ENCODE measurements at places on chromosomes 4 and X. TPM values are rescaled to one million over a fixed set of nuclear protein-coding genes. Genes with fewer than 3 reads are reported as not detected.

DNA sequence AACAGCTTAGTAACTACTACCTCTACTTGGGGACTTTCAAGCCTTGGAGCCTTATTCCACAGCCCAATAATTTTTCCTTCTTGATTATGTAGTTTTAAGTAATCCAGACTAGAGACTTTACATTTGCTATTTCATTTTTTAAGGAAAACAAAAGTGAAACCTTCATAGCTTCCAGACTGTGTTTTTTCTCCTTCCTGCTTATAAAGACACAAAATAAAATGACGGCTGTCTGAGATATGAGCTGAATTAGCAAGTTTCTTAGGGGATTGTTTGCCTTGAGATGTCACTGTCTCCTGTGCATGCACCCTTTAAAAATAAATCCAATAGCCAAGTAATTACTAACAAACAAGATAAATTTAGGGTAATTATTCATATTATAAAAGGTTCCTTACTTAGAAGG lies 78.8 kb upstream of the PACRGL start:
- H3K36me3 ChIP-seq: peaks cover 12% of the 10 kb centered on the region
- no peak for DNase-seq
- H3K27ac ChIP-seq: no peak overlapping the region

- no peak overlapping the region for H3K4me3 ChIP-seq
- H3K4me1 ChIP-seq: no peaks in the 10 kb centered on the region
- DNase-seq: no peak
- no peak overlapping the region for H3K27ac ChIP-seq
- no peaks in the 10 kb centered on the region for H3K27me3 ChIP-seq
Measured at GRCh38 chr4:115187136-115187535, 73.7 kb upstream of the NDST4 start.

The SCD5 gene
- total RNA-seq: 18.5 TPM

- no peaks in the 10 kb centered on the region for H3K36me3 ChIP-seq
- H3K27me3 ChIP-seq: no peaks in the 10 kb centered on the region
- H3K4me1 ChIP-seq: no peaks in the 10 kb centered on the region
Measured at GRCh38 chr4:146407669-146408084, 114.1 kb downstream of the SLC10A7 start.

DNA sequence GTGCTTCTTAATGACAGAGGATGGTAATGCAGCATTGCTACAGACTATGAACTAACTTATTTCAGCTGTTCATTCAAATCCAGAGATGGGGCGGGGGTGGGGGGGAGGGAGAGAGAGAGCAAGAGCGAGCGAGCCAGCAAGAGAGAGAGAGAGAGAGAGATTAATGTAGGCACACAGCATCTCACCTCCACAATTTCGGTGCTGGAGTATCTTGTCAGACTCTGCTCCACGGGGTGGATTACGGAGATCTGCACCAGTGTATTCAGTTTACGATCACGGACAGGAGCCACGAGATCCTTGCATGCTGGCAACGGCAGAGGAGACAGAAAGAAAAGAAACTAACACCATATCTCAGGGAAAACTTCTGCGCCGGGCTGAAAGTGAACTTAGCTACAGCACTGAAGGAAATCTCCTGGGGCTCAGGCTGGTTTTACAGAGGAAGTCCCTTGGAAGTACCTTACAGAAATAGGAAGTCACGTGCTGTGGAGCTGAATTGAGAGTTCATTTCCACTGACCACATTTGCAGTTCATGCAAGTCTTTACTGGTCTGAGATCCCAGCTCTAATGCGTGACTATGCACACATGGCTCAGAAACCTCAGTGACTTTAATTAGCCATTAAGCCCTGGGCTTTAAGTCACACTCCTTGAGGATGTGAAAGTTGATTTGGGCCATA lies 440.9 kb downstream of the INPP4B start:
- peaks cover 44% of the 10 kb centered on the region for H3K4me1 ChIP-seq
- H3K4me3 ChIP-seq: peak overlapping the region; percentile 81
- DNase-seq: peak; percentile 2
- H3K27me3 ChIP-seq: no peaks in the 10 kb centered on the region

The RTL9 gene
- 0.07 TPM for total RNA-seq

GRCh38 chr4:144181391-144181790 lies 40.9 kb upstream of the GYPA start:
- no peak for DNase-seq
- no peaks in the 10 kb centered on the region for H3K36me3 ChIP-seq
- no peaks in the 10 kb centered on the region for H3K27me3 ChIP-seq
- H3K4me3 ChIP-seq: no peak overlapping the region
- no peaks in the 10 kb centered on the region for H3K4me1 ChIP-seq

GRCh38 chr4:140344101-140344500 lies 29.3 kb upstream of the SCOC start:
- H3K27me3 ChIP-seq: no peaks in the 10 kb centered on the region
- no peak for DNase-seq
- H3K27ac ChIP-seq: no peak overlapping the region
- H3K36me3 ChIP-seq: no peaks in the 10 kb centered on the region

The RENBP gene
- total RNA-seq: 11.2 TPM

DNA sequence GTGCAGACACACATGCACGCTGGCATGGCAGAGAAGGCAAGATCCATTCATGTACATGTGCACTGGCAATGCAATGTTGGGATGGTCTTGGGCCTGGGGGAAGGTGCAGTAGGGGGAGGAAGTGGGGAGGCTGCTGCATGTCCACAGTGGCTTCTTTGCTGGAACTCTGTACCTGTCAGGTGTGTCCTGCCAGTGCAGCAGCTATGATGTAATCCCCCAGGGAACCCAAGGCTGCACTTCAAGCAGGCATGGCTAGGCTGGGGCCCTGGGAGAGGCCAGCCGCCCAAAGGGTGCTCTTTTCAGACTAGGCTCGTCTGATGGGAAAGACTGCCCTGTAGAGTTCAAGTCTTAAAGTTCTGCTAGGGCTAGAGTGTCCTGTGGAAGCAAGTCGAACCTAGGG lies 1304.0 kb downstream of the FAM133A start:
- H3K27ac ChIP-seq: no peak overlapping the region
- H3K36me3 ChIP-seq: no peaks in the 10 kb centered on the region
- no peaks in the 10 kb centered on the region for H3K27me3 ChIP-seq
- H3K4me3 ChIP-seq: no peak overlapping the region
- DNase-seq: no peak

- H3K4me1 ChIP-seq: peaks cover 59% of the 10 kb centered on the region
- no peak for DNase-seq
- H3K27ac ChIP-seq: peak within 1 kb of the TSS; percentile 64
- H3K4me3 ChIP-seq: peak within 1 kb of the TSS; percentile 70
- no peaks in the 10 kb centered on the region for H3K36me3 ChIP-seq
Measured at GRCh38 chr4:173398779-173399415, at the start of gene SCRG1. TSS of gene SCRG1 (minus strand) at chr4:173399116. CDS start at chr4:173391414, 7,702 bp downstream.

The PABPC1L2B gene
- total RNA-seq: not detected

DNA sequence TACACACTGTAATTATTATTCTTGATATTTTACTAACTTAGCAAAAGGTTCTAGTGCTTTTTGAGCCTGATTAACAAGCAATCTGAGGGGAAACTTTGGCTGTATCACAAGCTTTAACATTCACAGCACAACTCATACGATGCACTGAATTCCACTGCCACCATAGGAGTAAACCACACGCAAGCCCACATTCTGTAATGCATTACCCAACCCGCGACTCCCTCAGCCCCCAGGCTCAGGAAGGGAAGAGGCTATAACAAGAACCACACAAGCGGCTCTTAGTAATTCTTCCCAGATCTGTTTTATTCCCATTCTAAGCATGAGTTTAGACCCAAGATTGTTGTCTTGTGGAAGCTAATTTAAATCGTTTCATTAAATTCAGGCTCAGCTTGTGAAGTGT lies 138.5 kb upstream of the TBL1X start:
- DNase-seq: no peak
- H3K4me3 ChIP-seq: no peak overlapping the region

GRCh38 chr4:11182586-11183355 lies 245.9 kb downstream of the HS3ST1 start:
- H3K36me3 ChIP-seq: no peaks in the 10 kb centered on the region
- no peak overlapping the region for H3K27ac ChIP-seq
- H3K4me1 ChIP-seq: no peaks in the 10 kb centered on the region
- H3K27me3 ChIP-seq: no peaks in the 10 kb centered on the region
- H3K4me3 ChIP-seq: no peak overlapping the region

DNA sequence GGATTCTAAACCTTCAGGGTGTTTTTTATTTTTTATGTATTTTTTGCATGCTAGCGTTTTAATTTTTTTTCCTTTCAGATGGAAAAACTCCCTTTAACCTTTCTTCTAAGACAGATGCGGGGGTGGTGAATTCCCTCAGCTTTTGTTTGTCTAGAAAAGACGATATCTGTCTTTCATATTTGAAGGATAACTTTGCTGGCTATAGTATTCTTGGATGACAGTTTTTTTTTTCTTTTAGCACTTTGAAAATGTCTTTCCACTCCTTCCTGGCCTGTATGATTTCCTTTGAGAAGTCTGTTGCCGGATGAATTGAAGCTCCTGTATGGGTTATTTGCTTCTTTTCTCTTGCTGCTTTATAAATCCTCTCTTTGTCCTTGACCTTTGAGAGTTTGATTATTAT lies 26.6 kb downstream of the PSAPL1 start:
- H3K4me3 ChIP-seq: no peak overlapping the region
- DNase-seq: no peak
- no peaks in the 10 kb centered on the region for H3K27me3 ChIP-seq
- H3K27ac ChIP-seq: no peak overlapping the region

- H3K4me3 ChIP-seq: no peak overlapping the region
- no peak for DNase-seq
- H3K27me3 ChIP-seq: no peaks in the 10 kb centered on the region
- no peaks in the 10 kb centered on the region for H3K36me3 ChIP-seq
- no peaks in the 10 kb centered on the region for H3K4me1 ChIP-seq
Measured at GRCh38 chr4:115126491-115126890, 13.1 kb upstream of the NDST4 start.

The MUC7 gene
- not detected for total RNA-seq

DNA sequence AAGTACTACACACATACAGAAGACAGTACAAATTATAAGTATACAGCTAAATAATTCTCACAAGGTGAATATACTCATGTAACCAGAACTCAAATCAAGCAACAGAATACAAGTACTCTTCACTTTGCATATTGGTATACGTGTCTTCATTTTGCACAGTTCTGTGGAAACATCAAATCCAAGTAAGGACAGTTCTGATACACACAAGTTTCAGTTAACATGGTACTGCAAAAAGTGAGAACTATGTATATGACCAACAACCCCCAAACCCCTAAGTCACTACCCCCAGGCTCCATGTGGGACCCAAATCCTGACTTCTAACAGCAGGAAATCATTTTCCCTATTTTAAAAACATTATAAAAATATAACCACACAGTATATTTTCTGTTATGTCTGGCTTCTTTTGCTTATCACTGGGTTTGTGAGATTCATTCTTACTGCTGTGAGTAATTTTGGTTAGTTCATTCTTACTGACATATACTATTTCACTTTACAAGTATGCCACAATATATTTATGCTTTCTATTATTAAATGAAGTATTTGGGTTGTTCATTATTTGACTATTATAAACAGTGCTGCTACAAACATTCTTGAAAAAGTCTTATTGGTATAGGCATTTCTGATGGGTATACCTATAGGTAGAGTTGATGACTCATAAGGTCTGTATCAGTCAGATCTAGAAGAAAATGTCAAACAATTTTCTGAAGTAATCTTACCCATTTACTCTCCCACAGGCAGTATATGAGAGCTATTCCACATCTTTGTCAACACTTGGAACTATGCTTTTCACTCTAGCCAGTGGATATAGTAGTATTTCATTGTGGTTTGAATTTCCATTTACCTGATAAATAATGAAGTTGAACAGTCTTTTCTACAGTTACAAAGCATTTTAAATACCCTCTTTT lies 47.0 kb downstream of the SCLT1 start:
- H3K27ac ChIP-seq: no peak overlapping the region
- H3K36me3 ChIP-seq: no peaks in the 10 kb centered on the region
- no peak for DNase-seq
- H3K4me1 ChIP-seq: no peaks in the 10 kb centered on the region

Measured in thoracic aorta (tissue), 2 donors.